Stimulated activated CD8-positive, alpha-beta memory T cell treated with anti-CD3 and anti-CD28 coated beads, Interleukin-2, amount 100 ng/mL, for 1 hour (primary cell): ENCODE measurements at places on chromosomes 7 and 10.
A peak's percentile ranks its signal among the peaks of the same experiment; 100 is the strongest.

DNA sequence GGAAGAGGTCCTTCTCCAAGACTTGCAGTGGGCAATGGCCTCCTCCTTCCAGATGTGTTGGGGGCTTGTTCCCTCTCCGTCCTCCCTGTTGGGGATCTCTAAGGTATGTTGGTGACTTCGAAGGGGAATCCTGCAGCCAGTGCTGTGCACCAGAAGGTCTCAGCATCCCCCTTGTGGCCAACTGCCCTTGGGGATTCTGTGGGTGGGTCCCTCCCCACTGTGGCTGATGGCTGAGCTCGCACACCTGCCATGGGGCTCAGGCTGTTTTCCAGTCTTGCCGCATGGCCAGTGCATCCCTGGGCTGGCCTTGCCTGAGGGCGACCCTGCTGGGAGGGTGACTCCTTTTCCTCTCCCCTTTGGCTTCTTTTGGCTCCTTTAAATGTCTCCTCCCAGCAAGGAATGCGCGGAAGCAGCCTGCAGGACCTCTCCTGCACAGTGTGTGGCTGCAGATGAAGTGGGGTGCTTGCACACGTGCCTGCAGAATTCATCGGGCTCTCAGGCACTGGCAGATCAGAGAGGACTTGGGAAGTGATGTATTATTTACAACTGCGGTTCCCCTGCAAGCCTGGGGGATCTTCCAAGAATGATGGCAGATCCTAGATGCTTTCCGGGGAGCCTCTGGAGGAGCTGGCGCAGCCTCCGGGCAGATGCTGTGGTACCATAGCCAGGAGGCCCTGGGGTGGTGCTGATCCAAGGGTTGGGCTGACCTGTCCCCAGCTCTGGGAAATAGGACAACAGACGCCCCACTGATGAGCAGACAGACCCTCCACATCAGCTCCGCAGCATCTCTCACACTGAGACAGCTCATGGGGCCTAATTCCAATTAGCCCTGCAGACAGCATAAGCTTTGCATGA lies 410.0 kb downstream of the TCERG1L start:
- no peak for DNase-seq

- no peak for DNase-seq
Measured at GRCh38 chr7:55021053-55021452, 2.2 kb downstream of the EGFR start.

GRCh38 chr7:41085244-41085643 lies 617.6 kb downstream of the INHBA start:
- DNase-seq = no peak

DNA sequence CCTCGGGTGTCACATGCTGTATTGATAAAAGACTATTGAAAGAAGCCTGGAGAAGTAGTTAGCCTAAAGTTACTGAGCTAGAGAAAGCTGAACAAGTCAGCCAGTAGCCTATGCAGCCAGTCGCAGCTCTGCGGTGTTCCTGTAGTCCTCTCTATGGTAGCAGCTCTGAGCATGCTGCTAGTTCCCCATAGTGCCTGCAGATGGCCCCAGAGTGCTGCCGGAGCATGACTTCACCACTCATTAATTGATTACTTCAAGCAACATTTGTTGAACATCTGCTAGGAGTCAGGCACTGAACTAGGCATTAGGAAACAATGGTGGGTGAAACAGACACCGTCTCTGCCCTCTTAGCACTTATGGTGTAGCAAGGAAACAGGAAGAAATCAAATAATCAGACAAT lies 422.7 kb downstream of the SORCS3 start:
- DNase-seq = no peak

DNA sequence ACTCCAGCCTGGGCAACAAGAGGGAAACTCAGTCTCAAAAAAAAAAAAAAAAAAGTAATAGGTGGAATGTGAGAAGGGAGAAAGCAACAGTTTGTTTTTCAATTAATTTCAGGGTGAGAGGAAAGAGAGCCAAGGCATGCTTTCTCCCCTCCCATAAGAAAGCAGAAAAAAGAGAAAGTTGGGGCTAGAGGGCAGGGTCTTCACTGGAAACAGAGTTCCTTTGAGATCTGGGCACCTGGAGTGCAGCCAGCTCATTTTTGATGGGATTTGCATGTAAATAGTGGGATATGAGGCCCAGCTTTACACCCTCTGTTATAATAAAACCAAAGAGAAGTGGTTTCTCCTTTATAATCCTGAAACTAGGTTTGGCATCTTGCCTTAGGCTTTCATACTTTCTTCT lies 13.8 kb upstream of the STOX1 start:
- no peak for DNase-seq

- no peak for DNase-seq
Measured at GRCh38 chr7:157827045-157827862, 490.4 kb downstream of the DNAJB6 start.

DNA sequence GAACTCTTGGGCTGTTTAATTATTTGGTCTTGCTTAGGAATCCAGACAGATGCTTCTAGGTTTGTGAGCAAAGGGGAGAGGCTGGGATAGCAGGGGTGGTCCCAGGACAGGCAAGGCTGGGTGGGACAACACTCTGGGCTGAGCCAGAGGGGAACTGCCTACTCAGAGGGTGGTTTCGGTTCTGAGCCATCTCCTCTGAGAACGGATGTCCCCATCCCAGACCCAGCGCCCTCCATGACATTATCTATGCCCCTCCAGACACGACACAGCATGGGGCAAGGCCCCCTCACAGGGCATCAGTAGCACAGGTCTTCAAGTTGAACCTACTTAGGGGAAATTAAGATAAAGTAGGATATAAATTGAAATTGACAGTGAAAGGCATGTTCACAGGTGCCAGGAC lies 7.1 kb downstream of the ASB10 start:
- DNase-seq = no peak

DNA sequence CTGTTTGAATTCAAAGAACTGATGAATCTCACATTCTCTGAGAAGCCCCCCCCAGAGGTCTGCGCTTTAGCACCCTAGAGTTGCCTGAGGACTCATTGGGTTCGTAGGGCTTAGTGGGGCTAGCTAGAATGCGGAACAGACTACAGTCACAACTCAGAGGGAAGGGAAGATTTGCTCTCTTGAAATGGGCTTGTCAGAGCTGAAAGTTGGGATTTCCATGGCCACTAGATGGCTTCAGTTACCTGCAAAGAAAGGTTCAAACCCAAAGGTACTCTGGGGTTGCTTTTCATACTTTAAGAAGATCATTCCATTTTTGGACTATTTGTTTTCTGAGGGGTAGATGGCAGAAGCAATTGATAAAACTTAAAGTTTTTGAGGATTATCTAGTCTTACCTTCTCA lies 205.0 kb downstream of the BBS9 start:
- DNase-seq = no peak

GRCh38 chr10:13528875-13529713 lies at the start of gene BEND7:
BEND7 (minus strand) TSS chr10:13529014; CDS start chr10:13528533, 481 bp downstream.
- no peak for DNase-seq

GRCh38 chr10:36464291-36464690 lies 661.1 kb upstream of the ANKRD30A start:
- DNase-seq = no peak

- no peak for DNase-seq
Measured at GRCh38 chr7:13826752-13827151, 162.7 kb downstream of the ETV1 start.

DNA sequence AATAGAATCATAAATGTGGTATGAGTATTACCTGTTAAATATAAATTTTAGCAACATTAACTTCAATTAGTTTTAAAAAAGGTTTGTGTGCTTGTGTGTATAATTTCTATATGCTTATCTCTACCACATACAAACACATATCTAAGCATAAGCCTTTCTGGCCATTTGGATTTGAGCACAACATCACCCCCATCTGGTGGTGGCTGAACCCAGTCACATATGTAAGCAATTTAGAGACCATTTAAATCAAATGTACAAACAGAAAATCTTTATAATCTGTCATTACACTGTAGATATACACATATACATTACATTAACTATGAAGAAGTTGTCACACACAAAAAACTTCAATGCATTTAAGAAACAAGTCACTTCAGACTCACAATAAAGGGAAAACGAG lies 31.7 kb downstream of the GPR22 start:
- DNase-seq = no peak

GRCh38 chr10:3829156-3830050 lies 44.4 kb upstream of the KLF6 start:
- no peak for DNase-seq

GRCh38 chr10:77873536-77874380 lies 52.8 kb downstream of the DLG5 start:
- DNase-seq = peak; percentile 21

DNA sequence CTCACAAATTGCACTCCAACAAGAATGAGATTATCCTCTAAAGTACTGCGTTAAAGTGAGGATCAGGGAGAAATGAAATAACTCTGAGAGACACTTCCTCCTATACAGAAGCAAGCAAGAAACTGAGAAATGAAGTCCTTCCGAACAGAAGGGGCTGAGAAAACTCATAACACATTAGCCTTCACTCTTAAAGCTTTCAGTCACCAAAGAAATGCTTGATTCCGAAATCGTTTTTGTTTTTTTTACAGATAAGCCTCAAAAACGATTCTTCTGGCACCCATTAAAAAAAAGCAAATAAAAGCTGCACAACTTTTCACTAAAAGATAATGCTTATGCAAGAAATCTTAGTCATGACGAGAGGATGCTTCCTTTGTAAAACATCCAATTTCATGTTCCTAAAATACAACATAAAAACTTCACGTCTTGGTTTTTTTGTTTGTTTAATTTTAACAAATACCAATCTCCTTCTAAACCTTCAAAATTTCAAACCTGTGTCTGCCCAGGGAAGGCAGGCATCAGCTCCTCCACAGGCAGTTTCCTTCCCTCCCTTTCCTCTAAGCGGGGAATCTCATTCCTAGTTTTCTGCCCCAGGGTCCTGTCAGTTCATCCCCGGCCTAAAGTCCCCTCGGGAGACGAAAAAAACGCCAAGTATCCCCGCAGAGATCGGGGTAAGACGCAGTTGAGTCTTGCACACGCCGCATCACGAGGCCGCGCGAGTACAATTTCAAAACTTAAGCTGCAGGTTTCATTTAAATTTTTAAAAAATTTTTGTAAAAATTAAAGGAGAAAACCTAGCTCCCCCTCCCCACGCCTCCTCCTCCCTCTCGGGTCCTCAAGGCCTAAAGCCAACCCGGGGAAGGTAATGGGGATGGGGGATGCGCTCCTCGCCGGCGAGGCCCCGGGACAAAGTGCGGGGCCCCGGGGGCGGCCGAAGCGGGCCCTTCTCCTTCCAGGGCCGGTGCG lies 1.1 kb downstream of the BAZ1B start:
- DNase-seq = no peak

- DNase-seq = no peak
Measured at GRCh38 chr7:30069096-30069867, 41.1 kb downstream of the PLEKHA8 start.

DNA sequence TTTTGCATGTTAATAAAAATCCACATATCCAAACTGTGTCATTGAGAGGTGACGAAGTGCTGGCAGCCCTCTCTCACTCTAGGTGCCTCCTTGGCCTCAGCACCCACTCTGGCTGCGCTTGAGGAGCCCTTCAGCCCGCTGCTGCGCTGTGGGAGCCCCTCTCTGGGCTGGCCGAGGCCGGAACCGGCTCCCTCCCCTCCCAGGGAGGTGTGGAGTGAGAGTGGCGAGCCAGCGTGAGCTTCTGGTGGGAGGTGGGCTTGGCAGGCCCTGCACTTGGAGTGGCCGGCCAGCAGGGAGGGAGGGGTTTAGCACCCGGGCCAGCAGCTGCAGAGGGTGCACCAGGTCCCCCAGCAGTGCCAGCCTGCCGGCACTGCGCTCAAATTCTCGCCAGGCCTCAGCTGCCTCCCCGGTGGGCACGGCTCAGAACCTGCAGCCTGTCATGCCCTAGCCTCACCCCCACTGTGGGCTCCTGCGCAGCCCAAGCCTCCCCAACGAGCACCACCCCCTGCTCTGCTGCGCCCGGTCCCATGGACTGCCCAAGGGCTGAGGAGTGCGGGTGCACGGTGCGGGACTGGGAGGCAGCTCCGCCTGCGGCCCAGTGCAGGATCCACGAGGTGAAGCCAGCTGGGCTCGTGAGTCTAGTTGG lies 11.1 kb downstream of the YAE1 start:
- DNase-seq = no peak

- DNase-seq = no peak
Measured at GRCh38 chr10:126357169-126357568, 31.1 kb downstream of the ADAM12 start.

- no peak for DNase-seq
Measured at GRCh38 chr7:78333530-78334425, 535.2 kb downstream of the PHTF2 start.

GRCh38 chr10:93368210-93368609 lies 113.9 kb downstream of the MYOF start:
- no peak for DNase-seq

DNA sequence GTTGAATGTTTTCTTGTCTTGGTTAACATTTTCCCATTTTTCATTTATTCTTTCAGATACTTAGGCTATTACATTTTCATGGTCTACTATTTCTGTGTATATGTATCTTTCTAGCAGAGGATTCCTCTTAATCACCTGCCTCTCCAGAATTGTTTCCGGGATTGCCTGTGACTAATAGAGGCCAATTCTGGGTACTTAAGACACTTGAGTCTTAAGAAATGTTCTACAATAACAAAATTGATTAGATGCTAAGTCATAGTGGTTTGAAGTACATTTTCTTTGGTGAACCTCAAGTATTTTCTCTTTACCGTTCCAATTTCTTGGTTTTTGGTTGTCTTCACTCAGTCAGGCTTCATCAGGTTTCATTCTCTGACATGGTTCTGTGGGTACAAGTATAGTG lies 26.4 kb downstream of the BBS9 start:
- no peak for DNase-seq

DNA sequence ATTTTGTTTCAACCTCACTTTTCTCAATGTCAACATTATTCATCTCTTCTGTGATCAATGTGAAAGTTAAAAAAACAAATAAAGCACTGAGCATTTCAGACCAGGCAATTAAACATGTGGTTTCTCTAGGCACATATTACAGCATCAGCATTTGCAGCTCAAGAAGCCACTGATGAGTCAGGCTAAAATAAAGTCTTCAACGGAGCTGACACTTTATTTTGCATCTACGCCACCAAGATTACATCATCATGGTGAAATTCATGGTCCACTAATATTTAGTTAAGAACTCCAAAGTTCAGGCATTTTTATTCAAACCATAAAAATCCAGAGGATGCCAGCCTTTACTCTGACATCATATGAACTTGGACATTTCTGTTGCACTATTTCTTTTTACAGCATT lies 33.0 kb downstream of the MAGI2 start:
- DNase-seq = no peak

DNA sequence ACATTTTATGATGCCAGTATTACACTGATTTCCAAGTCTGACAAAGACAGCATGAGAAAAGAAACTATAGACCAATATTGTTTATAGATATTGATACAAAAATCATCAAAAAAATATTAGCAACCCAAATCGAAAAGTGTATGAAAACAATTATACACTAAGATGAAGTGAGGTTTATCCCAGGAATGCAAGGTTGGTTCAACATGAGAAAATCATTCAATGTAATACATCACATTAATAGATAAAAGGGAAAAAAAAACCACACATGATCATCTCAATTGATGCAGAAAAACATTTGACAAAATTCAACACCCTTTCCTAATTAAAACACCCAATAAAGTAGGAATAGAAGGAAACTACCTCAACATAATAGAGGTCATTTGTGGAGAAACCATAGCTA lies 153.9 kb downstream of the DNAJC1 start:
- DNase-seq = no peak

- DNase-seq = no peak
Measured at GRCh38 chr7:149188637-149189259, 6.6 kb upstream of the ZNF282 start.

GRCh38 chr10:24680647-24681524 lies 42.8 kb downstream of the ARHGAP21 start:
- no peak for DNase-seq

GRCh38 chr10:84743483-84743882 lies 415.1 kb downstream of the CCSER2 start:
- no peak for DNase-seq
